ENCODE measurements at places on chromosomes 13 and 19. TPM values are rescaled to one million over a fixed set of nuclear protein-coding genes. Genes with fewer than 3 reads are reported as not detected.

Gene PTH2
- total RNA-seq: not detected

GRCh38 chr13:19695829-19696228 is 62.4 kb downstream of the MPHOSPH8 start:
- DNase-seq: no peak

GRCh38 chr19:3563709-3564524 is 6.5 kb upstream of the MFSD12 start:
- DNase-seq: no peak

GRCh38 chr19:29843180-29844051 is 31.6 kb downstream of the CCNE1 start:
- no peak for DNase-seq

Gene ZNF837
- 6.2 TPM for total RNA-seq

DNA sequence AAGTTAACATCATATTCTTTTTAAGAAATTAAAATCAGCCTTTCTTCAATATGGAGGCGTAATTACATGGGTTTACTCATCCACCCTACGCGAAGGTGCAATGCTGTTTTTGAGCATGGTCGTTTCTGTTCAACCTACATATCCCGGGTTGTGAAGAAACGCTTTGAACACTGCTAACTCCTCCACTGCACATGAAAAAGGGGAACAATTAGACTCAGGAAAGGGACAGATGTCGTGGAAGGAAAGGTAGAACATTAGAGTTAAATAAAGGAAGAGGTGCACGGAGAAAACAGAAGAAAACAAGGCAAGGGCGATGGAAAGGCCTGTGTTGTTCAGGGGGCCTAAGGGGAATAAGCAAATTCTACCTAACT is 4.1 kb downstream of the ZIC5 start:
- DNase-seq: no peak

Gene CYP2A7
- not detected for total RNA-seq
